ENCODE measurements at places on chromosomes 7 and 10.

- no peak for DNase-seq
These were observed 34.3 kb upstream of the EXOC6 start for GRCh38 chr10:92813979-92814378.

DNA sequence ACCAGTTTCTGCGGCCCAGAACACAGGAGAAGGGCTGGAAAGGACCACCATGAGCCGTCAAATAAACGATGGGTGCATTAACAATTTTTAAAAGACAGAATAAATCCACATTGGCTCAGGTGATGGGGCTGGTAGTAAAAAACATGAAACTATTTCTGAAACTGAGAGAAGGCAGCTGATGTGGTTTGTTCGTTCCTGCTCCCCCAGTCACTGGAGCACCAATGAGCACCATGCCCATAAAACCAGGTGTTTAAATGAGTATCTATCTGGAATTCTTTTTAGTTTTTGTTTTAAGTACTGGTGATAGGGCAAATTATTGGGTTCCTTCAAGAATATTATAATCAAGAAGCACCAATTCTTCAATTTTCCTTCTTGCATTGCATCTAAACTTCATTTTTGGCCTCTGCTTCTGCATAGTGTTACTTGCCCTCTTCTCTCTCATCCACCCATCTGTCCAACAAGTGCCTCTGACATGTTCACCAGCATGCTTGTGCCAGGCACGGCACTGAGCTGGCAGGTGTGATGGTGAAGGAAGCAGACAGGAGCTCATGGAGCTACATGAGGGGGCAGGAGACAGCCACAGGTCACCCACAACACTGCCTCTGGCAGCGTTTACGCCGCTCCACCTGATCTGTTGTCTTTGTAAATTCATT is 65.5 kb downstream of the LARP4B start:
- DNase-seq: no peak

DNA sequence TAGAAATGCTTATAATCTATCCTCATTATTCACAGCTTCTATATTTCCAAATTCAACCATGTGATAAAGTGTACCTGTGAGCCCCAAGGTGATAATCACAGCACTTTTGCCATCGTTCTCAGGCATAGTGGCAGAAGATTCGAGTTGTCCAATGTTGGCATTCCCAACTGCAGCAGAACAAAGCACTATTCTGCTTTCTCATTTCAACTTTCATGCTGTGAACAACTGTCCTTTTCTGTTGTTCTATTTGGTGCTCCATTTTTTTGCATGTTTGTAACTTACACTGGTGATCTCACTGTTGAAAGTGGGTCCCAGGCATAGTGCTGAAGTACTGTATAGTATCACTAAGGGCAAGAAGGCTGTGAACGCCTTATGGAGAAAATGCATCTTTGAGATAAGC is 438.2 kb downstream of the PAXIP1 start:
- DNase-seq: no peak

DNA sequence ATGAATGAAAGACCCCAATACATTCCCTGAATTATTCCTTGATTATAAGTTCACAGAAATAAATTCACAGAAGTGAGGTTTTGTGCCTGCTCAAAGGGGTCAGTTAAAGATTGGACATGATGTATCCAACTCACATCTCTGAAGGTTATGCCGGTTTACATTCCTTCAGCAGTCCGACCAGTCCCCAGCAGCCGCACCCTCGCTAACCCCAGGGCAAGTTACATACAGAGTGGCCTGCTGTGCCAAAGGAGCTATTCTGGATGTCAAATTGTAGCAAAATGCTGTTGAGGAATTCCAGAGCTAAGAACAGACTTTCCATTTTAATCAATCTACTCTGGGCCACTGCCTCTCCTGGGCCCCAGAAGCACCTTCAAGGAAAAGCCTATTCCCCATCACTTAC is 20.3 kb downstream of the PSAP start:
- no peak for DNase-seq

DNA sequence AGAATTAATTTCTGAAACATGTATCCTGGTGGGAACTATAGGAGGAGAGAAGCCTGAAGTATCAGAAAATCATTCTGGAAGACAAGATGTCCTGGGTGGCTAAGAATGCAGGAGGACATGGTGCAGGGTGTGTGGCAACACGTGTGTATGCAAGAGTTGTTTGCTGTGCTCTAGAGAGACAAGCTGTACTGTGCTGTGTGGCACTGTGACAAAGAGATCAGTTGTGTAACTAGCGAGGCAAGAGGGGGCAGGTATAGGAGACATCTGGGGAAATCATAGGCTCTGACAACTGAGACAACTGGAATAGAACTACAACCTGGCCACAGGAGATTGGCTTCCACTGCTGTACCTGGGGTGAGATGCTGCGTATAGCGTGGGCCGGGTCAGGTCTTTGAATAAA is 9.3 kb downstream of the ITGA8 start:
- no peak for DNase-seq

- DNase-seq: no peak
These were observed 32.1 kb upstream of the PIK3AP1 start for GRCh38 chr10:96752375-96752774.

DNA sequence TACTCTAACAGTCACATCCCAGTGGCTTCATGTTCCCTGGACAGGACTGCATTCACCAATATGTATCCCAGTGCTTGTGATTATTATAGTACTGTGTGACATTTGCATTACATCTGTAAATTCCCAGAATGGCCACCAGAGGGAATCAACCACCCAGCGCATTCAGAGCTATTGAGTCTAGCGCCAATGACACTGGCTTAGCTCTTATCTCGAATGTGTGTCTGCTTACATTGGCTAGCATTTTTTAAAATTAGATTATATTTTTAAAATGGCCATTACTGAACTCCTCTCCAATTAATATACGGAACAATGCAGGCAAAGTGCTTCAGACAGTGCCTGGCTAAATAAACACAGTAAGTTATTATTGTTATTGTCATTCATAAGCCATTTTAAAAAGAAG is 36.3 kb downstream of the TRIL start:
- no peak for DNase-seq

DNA sequence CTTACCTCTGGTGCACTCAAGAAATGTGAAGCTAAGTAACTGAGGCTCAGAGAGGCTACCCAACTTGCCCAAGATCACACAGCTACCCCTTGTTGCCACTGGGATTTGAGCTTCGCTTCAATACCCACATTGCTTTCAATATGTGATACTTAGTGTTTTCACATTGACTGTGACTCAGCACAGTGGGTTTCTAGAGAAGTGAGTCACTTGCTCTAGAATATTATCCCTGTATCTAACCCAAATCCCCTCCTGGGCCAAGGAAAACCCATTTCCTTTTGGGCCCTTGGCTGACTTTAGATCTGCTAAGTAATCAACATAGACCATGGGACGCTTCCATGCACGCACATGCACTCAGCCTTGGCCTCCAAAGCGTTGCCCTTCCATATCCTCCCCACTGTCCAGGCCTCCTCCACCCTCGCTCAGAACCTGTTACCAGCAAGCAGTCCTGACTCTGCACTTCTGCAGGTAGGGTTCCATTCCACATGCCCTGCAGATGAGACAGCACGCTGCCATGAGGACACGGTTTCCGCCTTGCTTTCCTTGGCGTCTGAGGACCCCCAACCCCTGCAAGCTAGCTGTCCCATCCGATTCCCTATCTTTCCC is 87.7 kb upstream of the CHST15 start:
- DNase-seq: no peak

DNA sequence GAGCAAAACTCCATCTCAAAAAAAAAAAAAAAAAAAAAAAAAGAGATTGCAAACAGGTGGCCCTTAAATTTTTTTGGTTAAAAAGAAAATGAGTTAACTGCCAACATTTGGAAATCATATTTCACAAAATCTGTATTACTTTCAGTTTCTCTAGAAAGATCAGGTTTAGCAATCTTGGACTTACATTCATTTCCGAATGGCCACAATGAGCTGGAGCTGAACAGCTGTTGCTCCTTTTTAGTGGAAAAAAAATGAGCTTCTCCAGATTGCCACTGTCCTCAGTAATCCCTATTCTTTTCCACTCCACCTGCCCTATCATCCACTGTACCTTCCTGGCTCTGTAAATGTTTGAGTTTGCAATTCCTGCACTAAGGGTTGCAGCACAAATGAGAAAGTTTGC is 43.6 kb downstream of the RAB11FIP2 start:
- no peak for DNase-seq

DNA sequence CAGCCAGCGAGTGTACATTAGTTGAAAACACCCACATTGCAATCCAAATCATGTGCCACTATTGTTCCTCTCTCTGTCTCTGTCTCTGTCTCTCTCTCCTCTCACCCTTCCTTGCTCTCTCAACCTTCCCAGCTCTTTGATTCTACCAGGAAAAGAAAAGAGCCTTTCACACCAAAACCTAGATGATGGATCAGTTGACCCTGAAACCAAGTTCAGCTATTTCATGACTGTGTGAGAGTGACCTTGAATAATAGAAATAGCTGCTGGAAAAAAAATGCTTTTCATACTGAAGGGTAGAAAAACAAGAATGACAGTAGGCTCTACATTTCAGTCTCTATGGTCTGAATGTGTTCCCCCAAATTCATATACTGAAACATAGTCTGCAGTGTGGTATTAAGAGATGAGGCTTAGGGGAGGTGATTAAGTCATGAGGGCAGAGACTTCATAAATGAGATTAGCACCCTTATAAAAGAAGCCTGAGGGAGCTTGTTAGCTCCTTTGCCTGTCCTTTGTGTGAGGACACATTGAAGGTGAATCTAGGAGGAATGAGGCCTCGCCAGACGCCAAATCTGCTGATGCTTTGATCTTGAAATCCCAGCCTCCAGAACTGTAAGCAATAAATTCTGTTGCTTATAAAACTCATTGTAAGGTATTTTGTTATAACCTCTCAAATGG is 65.2 kb downstream of the LYZL1 start:
- DNase-seq: no peak

GRCh38 chr10:121961456-121961855 is 13.6 kb downstream of the NSMCE4A start:
- no peak for DNase-seq

GRCh38 chr7:151813997-151814396 is 62.9 kb downstream of the PRKAG2 start:
- no peak for DNase-seq

DNA sequence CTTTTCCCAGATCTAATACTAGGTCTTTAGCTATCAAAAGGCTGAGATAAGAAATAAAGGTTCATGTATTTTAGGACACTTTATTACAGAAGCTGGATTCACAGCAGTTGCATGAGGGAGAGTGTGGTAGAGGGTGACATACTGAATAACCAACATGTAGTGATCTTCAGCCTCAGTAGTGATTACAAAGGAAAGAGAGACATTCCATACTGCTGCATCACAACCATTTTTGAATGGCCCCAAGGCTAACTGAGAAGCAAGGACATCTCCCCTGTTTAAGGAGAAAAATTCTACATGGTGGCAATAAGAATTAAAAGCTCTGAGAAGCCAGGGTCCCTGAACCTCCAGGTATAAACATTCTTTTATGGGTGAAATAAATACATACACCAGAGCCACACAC is 35.3 kb downstream of the COG5 start:
- peak; percentile 28 for DNase-seq

DNA sequence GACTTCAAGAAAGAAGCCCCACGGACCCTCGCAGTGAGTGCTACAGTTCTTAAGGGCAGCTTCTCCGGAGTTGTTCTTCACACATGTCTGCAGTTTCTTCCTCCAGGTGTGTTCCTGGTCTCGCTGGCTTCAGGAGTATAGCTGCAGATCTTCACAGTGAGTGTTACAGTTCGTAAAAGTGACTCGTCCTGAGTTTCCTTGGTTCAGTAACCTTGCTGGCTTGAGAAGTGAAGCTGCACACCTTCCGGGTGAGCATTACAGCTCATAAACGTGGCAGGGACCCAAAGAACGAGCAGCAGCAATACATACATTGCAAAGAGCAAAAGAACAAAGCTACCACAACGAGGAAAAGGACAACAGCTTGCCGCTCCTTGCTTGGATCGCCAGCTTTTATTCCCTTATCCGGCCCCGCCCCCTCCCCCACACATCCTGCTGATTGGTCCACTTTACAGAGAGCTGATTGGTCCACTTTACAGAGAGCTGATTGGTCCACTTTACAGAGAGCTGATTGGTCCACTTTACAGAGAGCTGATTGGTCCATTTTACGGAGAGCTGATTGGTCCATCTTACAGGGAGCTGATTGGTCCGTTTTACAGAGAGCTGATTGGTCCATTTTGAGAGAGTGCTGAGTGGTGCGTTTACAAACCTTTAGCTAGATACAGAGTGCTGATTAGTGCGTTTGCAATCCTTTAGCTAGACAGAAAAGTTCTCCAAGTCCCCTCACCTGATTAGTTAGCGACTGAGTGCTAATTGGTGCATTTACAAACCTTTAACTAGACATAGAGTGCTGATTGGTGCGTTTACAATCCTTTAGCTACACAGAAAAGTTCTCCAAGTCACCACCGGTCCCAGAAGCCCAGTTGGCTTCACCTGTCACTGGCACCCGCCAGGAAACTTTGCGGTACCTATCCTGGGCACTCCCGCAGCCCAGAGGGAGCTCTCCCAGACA is 165.3 kb downstream of the AGMO start:
- no peak for DNase-seq

- no peak for DNase-seq
These were observed 381.3 kb downstream of the KCNMA1 start for GRCh38 chr10:77256346-77256745.

- peak; percentile 57 for DNase-seq
These were observed at the start of gene TNPO3 for GRCh38 chr7:129054438-129055293. Gene TNPO3 (minus strand): TSS chr7:129055111. CDS start chr7:129054770, 341 bp downstream.

DNA sequence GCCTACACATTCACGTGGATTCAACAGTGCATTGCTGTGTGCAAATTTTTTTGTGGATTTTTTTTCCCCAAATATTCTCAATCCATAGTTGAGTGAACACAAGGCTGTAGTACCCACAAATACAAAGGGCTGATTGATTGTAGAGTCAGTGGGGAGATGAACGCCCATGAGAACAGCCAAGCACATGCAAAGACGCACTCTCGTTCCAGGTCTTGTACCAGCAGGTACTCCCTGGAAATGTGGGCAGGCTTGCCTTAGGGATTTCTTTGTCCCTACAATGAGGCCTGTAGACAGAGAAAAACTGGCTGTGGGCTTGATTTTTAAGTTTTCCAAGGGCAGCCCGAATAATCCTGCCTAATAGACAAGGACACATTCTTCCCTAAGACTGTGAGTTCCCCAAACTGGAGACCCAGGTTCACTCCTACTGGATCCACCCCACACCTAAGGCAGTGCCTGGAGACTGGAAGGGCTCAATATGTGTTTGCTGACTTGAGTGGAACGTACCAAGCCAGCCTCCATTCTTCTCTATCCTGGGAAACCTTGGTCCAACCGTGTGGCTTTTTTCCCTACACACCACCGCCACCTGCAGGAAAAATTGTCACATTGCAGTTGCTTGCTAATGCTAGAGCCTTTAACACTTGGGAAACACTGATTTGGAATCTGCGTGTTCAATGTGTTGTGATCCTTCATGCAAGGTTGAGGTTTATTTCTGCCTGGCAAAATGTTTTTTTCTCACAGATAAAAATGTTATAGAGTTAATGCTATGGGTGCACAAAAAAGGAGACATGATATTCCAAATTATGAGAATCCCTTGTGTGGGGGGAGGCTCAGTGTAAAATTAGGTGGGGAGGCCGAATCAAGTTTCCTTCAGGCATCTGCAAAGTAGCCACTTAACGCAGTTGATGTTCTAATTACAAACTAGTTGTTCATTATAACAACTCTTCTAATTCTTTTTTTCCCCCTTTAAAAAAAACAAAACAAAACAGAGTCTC is 49.3 kb downstream of the PPP1R17 start:
- no peak for DNase-seq
